Right hindlimb (tissue), 1 donor: ENCODE measurements at places on chromosomes 1 and 21.
A peak's percentile ranks its signal among the peaks of the same experiment; 100 is the strongest.

DNA sequence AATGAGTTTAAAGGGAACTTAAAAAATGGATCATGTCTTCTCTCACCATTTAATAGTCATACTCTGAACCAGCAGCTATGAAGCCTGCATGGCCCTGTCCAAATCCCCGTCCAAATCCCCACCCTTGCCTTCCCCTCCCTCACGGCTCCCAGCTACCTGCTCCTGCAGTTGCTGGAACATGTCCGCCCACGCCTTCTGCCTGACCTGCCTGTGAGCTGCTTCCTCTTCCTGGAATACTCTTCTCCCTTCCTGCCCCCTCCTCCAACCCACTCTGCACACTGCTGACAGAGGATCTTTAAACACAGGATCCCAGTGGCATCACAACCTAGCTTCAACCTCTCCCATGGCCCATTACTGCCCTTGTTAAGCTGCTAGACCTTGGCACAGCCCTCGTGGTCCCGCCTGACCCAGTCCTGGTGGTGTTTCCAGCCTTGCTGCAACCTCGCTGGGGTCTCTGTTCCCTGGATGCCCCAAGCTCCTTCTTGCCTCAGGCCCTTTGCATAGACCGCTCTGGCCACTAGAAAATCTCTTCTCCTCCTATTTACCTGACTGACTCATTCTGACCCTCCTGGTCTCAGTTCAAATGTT is 118.3 kb downstream of the PTPRU start:
- DNase-seq: no peak

DNA sequence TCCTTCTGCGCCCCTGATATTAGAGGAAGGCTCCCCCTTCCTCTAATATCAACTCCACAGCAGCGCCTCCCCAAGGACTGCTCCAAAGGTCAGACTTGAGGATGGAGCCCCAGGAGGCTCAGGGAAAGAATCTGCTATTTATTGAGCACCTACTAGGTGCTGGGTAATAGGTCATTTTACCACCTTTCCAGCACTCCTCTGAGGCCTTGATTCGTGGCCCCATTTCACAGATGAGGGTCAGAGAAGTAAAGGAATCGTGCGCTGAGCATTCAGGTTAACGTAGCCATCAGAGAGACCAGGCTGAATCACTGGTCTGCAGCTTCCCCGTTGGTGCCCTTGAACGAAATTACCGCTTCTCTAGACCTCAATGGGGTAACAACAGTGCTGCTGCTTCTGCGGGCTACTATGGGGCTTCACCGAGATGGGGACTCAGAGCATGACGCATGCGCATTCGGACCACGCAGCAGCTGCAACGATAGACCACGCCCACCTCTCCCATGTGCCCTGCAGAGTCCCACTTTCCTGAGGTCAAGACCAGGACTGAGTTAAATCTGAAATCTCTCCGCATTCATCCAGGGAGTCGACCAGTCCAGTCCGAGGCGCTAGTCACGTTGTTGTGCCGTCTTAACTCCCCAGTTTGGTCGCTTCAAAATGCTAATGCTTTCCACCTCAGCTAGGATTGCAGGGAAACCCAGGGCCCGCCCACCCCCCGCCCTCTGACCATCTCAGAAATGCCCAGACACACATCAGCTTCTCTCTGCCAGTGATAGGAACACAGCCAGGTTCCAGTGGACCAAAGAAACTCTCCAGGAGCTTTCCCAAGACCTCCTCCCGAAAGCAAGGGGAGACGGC is 12.9 kb downstream of the CAMK2N1 start:
- peak; percentile 61 for DNase-seq

DNA sequence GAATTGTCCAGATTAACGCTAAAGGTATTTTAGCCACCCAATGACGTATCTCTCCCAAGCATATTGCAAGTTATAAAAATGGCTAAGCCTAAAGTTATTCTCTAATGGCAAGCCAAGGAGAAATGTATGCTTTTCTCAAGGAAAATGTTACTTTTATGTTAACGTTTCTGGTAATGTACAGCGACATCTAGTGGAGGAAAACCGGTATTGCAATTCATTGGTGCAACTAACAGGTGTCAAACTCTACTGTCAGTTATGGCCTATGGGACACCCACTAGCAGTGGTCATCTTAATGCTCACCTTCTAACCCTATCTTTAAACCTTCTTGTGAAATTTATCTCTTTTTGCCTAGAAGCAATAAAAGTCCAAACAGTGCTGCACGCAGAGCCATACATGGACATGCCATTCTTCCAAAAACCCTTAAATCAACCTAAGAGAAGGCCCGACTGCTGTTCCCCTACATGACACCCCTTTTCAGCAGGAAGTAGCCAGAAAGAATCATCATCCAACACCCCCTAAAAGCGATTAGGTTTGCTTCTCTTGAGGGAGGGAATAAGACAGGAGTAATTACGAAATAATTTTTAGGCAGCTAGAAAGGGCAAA is 68.7 kb upstream of the LRIF1 start:
- no peak for DNase-seq

DNA sequence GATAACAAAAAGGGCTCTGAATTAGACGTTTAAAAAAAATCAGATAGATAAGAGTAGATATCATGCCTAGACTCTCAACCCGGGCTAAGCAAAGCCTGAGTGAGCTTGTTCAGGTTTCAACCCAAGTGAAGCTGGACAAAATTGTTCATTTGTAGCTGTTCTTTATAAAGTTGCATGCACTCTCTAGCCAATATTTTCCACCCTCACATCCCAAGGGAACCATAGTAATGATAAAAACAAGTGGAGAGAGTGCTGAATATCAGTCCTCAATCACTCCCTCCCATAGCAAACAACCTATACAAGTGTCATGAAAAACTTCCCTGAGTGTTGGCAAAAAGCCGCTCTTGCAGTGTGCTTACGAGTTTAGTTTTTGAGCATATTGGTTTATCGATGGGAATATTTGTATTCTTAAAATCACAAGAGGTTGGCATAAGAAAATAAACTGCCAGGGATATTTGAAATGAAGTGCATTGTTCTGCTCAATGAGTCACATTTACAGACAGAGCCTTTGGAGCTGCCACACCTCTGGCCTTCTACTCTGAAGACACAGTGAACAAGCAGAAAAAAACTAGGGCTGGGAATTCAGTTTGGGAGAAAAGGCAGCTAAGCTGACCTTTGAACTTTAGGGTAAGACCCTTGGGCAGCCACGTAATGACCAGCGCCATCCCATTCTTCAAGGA is 2.2 kb upstream of the CLCA2 start:
- no peak for DNase-seq

GRCh38 chr1:230327892-230328284 is 98.2 kb downstream of the PGBD5 start:
- no peak for DNase-seq

- DNase-seq: no peak
Observed at GRCh38 chr1:205488074-205488723, 16.3 kb upstream of the CDK18 start.

DNA sequence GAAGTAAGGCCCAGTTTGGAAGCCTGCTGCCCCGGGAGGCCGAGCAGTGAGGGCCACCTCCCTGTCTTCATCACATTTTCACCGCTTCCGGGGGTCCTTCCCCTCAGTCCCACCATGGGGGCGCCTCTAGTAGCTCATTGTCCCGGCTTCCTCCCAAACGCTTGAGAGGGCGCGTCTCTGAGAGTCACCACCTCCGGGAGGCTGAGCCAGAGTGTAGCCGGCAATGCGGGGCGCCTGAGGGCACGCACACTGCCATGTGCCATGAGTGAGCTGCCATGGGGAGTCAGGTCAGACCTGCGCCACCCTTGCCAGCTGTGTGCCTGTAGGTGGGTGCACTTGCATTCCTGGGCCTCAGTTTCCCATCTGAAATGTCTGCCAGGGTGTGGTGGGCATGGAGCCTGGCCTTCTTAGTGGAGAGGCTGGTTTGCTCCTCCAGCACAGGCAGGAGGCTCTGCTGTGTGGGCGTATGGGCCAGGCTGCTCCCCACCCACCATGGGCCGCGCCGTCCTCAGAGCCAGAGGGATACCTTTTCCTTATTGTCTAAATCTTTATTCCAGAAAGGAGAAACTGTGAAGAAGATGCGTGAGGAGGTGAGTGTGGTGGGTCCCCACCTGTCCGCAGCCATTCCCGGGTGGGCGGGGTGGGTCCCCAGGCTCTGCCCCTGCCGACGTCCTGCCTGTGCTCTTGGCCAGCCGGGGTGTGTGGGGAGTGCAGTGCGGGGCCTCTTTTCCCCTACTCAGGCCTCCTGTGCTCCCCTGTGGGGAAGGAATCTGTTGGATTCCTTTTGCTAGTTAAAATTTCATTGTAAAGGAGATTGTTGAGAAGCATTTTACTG is 81.3 kb upstream of the COL6A1 start:
- no peak for DNase-seq

GRCh38 chr1:5724847-5725246 is 267.4 kb downstream of the NPHP4 start:
- no peak for DNase-seq

GRCh38 chr1:63780565-63780964 is 6.7 kb downstream of the ROR1 start:
- no peak for DNase-seq

DNA sequence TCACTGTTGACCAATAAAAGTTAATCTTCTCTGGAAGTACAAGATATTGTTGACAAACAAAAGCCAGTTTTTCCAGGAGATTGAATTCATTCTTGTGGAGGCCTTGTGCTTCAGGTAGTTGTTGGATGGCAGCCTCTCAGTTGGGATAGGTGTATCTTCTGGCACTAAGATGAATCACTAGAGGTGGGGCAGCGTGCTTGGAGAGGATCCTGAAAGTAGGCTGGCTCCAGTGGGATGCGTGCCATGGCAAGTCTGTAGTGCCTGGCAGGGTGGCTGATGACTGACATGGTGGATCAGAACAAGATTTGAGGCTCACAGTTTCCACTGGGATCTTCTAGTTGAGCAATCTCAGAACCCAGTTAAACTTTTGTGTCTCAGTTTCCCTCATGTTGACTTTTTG is 2.4 kb downstream of the VPS13D start:
- DNase-seq: no peak
